ENCODE measurements at places on chromosomes 1 and 21.

DNA sequence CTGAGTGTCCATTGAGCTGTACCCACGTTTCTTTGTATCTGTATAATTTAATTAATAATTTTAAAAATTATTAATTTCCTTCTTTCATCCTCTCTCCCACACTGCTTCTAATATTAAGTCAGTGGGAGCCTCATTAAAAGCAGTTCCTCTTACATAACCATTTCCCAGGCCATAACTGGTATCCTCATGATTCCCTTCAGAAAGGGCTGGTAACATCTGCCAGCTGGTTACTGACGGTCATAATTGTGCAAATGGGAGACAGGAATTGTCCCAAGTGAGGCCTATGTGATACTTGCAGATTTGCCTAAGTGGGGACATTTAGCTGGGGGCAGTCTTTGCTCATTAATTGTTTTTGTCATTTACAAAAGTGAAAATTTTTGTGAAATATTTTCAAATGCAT lies 69.0 kb upstream of the SPAG17 start:
- DNase-seq = no peak

DNA sequence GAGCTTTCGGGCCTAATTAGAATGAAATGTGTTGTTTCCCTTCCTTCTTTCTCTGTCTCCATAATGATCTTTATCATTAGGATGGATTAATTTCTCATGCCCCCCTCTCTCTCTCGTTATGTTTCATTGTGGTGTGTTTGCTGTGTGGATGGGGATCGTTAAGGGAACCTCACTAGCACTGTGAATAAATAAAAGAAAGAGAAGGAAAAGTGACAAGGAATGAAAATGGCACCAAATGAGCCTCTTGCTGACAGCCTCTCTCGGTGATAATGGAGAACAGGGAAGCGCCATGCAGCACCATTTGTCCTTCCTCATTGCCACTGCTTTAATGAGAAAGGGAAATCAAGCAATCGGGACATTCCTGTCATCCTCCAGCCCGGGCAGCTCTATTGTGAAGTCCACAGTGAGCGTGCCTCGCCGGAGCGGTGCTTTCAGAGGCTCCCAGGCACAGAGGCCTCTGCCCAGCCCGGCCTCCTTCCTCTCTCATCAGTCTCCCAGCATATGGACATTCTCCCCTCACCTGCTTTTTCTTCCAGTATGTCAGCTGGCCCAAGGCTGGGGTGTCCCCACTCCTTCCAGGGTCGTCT lies 265.7 kb upstream of the TMEM51 start:
- no peak for DNase-seq

DNA sequence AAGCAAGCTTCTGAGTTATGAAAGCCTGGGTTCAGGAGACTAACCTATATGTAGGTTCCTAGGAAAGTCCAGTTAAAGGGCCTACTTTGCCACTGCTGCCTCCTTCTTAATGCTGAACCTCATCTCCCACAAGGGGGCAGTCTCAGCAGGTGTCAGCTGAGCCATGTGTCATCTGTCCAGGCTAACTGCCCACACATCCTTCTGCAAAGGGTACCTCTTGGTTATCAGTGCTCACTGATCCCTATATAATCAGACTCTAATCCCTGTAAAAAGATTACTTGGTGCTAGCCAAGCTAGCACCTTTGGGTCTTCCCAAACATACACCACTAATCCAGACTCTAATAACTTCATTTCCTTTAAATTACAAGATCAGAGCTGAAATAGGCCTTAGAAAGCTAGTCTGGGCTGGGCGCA lies 9.0 kb downstream of the PRDX1 start:
- peak; percentile 74 for DNase-seq

DNA sequence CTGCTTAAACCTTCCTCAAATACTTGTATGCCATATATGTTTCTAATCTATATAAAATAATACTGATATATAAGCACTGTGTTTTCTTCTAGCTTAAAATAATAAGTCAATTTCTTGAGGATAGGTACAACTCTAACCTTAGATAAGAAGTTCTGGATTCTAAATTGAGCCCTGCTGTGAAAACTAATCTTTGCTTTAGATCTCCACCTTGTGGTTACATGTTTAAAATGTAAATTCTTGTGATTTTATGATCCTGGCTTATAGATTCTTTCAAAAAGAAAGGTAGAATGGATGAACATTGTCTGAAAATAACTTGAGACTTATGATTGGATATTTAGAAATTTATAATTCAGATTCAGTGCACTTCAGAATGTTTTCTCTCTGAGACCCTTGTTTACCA lies 38.9 kb upstream of the HMCN1 start:
- DNase-seq = peak; percentile 23

DNA sequence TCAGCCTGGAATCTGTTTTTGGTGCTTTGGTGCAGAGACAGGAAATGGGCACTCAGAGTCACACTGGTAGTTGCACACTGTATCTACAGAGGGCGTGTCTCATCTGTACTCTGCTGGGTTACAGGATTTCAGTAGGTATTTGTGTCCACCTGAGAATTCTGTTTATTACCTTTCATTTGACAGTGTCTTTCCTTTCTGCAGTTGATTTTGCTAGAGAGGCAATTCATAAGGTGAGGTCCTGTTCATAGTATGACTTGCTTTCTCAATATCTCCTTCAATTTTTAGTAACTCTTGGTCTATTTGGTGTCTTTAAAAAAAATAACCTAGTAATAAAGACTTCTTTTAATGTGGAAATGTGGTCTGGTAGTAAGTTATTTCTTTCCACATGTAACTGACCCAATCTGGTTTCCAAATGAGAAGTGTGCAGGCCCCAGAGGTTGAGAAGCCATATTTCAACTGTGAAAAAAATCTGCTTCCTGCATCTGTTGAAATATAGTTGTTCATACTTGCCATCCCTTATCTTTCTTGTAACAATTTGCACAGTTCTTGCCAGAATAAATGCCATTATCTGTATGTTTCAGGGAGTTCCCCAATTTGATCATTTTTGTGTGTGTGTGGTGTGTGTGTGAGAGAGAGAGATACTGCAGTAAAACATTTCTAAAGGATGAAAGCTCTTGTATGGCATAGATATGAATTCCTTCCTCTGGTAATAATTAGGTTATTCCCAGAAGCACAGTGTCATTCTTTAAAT lies 78.4 kb upstream of the DNAJC6 start:
- peak; percentile 5 for DNase-seq

DNA sequence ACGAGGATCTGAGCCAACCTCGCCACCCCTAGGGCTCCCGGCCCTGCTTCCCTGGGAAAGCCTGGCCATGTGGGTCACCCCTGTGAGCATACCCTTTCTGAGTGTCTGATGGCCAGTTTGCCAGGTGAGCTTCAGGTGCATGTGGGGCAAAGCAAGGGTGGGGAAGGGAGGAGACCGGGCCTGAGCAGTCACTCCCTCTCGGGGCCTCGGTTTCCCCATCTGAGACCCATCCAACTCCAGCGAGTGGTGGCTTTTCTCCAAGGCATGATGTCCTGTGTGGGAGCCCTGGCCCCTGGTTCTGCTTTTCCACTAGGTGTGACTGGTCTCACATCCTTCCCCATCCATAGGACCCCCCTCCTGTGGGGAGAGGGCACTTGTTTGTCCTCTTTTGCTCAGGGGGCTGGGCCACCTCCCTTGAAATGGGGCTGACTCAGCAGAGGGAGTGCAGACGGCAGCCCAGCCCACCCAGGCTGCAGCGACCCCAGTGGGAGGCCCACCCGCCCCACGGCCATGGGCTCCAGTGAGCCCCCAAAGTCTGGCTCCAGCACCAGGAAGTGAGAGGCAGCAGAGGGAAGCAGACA lies 1.7 kb upstream of the WNT9A start:
- DNase-seq = no peak

All from endothelial cell of umbilical vein (primary cell).